ENCODE measurements at places on chromosomes 13 and 19.

DNA sequence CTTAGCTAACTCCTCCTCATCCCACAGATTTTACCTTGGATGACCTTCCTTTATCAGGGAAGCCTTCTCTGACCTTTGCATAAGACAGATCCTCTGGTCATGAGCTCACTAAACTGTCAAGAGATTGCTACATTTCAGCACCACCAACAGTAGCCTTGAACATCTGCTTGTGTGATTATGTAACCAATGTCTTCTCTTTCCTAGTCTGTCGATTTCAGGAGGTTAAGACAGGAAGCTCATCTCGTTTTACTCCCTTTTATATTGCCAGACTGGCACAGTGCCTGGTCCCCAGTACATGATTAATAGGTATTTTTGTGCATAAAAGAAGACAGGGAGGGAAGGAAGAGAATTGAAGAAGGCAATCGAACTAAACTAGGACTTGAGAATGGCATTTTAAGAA, 1697.7 kb downstream of the EFNB2 start:
- no peak for DNase-seq

GRCh38 chr19:58154679-58155648, 4.4 kb upstream of the ZNF329 start:
- peak; percentile 97 for DNase-seq

- DNase-seq, result no peak
These were observed 8.7 kb upstream of the KCNRG start for GRCh38 chr13:50006426-50007135.

- peak; percentile 12 for DNase-seq
These were observed 505.0 kb upstream of the KLHL1 start for GRCh38 chr13:70613295-70613694.

DNA sequence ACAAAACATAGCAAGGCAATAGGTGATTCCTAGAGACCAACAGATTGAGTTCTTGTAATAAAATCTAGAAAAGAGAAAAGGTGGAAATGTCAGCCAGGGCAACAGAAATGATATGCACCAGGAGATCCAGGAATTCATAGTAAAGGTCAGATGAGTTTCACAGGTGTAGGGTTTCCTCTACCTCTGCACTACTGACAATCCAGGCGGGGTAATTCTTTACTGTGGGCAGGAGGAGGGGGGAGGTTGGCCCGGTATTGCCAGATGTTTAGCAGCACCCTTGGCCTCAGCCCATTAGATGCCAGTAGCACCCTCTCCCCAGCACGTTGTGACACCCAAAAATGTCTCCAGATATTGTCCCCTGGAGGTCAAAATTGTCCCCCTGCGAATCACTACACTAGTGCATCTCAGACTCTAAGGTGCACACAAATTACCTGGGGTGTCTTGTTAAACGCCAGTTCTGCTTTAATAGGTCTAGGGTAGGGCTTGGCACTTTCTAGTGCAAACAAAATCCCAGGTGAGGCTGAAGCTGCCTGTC, 3.5 kb upstream of the UBAC2 start:
- DNase-seq, result no peak

DNA sequence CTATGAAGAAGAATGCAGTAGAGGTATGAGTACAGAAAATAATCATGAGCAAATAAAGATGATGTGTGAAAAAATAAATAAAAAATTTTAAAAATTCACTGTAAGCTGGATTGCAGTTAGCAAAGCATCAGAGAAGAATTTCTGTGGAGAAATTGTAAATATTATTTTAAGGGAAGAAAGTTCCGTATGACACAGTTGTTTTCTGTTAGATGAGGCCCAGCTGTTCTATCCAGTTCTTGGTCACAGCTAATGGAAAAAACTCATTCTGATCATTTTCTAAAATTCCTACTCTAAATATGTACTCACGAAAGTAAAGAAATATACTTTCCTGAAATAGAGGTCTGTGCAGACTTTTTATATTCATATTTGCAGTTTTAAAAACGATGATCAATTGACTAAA, 578.8 kb downstream of the DCT start:
- no peak for DNase-seq

DNA sequence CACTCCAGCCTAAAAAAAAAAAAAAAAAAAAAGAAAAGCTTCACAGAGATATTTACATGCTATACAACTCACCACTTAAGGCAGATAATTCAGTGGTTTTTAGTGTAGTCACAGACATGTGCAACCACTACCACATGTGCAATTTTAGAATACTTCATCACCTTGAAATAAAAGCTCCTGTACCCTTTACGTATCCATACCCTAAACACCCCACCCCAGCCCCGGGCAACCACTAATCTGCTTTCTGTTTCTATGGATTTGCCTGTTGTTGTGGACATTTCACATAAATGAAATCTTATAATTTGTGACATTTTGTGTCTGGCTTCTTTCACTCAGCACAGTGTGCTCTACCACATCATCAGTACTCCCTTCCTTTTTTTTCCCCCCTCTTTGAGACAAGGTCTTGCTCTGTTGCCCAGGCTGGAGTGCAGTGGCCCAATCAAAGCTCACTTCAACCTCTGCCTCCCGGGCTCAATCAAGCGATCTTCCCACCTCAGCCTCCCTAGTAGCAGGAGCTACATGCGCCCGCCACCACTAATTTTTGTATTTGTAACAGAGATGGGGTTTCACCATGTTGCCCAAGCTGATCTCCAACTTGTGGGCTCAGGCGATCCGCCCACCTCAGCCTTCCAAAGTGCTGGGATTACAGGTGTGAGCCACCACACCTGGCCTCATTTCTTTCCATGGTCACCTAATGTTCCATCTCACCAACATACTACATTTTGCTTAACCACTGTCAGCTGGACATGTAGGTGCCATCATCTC, 4.0 kb downstream of the DDX39A start:
- DNase-seq, result no peak

GRCh38 chr13:87820241-87820640, 149.1 kb downstream of the SLITRK5 start:
- DNase-seq, result no peak

DNA sequence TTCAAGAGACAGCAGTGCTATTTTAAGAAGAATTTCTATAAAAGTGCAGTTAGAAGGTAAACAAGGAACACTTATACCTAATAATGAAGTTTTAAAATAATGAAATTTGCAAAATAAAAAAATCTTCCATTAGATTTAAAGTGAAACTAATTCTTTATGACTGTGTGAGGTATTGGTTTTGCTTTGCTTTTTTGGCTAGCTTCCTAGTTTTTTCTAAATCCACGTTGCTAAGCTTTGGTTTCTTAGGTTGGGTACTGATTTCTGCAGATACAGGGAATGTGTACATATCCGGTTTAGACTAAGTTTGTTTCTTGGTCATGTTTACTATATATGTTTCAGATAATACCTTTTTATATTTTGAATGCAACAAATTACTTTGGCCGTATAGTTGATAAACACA, 59.8 kb downstream of the SLC7A9 start:
- DNase-seq, result no peak

- DNase-seq, result no peak
These were observed 28.3 kb downstream of the INSR start for GRCh38 chr19:7265963-7266362.

DNA sequence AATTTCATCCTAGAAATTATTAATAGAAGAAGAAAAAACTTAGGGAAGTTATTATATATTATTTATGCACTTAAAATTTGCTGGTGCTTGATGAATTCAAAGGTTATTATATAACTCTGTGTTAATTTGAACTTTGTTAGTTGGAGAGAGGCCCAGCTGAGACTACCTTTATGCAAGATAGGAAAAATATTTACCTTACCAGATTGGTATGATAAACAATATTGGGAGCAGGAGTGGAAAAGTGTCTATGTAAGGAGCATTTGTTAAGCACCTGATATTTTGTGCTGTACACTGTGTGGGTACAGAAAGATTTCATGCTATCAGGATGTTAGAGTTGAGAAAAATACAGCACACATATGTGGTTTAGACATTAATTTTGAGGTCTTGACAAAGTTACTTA, 357.2 kb downstream of the OXGR1 start:
- no peak for DNase-seq

- DNase-seq, result no peak
These were observed 35.2 kb downstream of the PIP5K1C start for GRCh38 chr19:3664879-3665642.

DNA sequence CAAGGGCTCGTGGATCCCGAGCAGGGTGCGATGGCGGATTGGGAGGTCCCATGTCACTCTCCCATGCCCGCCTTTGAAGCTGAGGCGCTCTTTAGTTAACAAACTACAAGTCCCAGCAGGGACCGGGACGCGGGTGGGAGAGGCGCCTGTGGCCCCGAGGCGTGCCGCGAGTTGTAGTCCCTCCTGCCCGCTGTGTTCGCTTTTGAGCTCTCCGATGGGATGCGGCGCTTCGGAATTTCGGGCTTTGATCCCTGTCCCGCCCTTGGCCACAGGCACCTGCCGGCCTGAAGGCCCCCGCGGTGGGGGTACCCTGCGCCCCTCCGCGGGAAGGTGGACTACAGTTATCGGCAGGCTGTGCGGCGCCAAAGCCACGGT, 11.0 kb downstream of the CYTH2 start:
- DNase-seq, result no peak

DNA sequence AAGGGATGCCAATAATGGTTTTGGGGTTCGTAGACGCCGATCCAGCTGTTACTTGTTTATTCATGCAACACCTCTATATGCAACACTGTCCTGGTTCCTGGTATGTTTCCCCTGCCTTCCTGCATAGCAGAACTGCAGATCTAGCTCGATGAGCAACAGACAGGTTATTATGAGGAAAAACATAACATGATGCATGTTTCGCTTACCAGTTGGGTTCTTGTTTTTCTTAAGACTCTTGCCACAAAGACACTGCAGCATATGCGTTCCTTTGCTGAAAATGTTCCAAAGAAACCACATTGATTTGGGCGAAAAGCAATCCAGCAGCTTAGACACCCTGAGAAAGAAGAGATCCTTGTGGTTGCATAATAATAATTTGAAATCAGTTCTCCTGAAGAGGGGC, 583 bp downstream of the FGF14 start:
- DNase-seq, result no peak

- DNase-seq, result no peak
These were observed 435.6 kb downstream of the FOXO1 start for GRCh38 chr13:40230833-40231266.

DNA sequence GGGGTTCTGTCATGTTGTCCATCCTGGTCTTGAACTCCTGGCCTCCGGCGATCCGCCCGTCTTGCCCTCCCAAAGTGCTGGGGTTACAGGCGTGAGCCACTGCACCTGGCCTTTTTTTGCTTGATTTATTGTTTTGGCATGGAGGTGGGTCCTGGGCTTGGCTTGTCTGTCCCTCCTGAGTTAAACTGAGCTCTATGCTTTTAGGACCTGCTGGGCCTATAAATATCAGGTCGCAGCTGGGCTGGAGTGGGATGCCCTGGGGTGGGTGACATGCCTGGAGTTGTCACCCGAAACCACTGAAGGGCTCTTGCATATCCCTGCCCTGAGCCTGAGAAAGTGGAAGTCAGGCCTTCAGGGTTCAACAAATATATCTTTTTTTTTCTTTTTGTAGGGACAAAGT, 5.5 kb downstream of the ARRDC5 start:
- DNase-seq, result no peak

- DNase-seq, result no peak
These were observed 129.9 kb downstream of the GPC6 start for GRCh38 chr13:93356469-93356868.

DNA sequence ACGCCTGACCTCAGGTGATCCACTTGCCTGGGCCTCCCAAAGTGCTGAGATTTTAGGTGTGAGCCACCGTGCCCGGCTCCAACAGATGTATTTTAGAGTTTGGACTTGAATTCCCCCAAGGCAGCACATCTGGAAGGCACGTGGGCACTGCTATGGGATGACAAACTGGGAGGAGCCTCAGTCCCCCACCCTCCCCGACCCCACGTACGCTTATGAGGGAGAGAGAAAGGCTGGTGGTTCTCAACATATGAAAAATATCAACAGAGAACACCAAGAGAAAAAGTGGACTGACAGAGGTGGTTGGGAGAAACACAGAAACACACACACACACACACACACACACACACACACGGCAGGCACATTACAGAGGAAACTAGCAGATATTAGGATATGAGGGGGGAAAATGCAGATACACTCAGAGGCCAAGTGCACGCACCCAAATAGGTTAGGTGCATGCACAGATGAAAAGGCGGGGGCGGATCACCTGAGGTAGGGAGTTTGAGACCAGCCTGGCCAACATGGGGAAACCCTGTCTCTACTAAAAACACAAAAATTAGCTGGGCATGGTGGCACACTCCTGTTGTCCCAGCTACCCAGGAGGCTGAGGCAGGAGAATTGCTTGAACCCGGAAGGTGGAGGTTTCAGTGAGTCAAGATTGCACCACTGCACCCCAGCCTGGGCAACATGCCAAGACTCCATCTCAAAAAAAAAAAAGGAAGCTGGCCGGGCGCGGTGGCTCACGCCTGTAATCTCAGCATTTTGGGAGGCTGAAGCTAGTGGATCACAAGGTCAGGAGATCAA, 3.2 kb downstream of the STX10 start:
- no peak for DNase-seq

DNA sequence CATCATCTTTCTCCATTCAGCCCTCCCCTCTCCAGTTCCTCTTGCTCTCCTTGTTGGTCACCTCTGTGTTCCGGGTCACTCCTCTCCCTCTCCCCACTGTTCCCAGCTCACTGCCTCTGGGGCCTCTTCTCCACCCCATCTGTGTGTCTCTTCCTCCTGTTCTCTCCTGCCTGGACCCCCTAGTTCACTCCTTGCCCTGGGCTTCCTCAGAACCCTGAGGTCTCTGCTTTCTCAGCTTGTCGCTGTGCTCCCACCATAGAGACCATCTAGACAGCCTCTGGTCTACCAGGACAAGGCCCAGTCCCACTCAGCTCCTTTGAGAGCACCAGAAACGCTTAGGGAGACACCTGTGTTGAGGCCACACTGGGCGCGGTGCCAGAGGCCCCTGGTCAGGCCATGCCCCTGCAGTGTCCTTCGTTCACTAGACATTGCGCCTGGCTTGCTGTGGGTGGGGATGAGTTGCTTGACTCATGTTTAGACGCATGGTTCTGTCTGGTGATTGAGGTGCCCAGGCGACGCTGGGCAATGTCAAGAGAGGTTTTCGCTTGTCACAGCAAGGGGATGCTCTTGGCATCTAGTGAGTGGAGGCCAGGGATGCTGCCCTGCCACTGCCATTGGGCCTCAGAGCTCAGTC, 4.8 kb downstream of the LENG9 start:
- no peak for DNase-seq

GRCh38 chr19:45632468-45633196, 6.6 kb downstream of the EML2 start:
- DNase-seq, result no peak

DNA sequence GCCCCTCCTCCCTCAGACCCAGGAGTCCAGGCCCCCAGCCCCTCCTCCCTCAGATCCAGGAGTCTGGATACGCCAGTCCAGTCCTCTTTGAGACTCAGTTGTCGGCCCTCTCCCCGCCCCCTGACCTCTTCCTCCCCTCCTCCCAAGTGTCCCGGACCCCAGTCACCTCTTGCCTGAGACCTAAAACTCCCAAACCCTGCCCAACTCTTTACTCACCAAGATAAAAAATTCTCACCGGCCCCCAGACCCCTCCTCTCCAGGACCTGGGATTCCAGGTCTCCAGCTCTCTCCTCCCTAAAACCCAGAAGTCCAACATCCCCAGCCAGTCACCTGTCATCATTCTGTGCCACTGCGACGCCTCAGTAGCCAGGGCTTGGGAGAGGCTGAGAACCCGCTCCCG, 1.4 kb upstream of the HSD17B14 start:
- peak; percentile 20 for DNase-seq

- no peak for DNase-seq
These were observed 698.7 kb upstream of the ARGLU1 start for GRCh38 chr13:107266657-107267056.

GRCh38 chr13:36344173-36344572, 2.0 kb downstream of the SPART start:
- no peak for DNase-seq
